ENCODE measurements at places on chromosomes 3 and 15.

DNA sequence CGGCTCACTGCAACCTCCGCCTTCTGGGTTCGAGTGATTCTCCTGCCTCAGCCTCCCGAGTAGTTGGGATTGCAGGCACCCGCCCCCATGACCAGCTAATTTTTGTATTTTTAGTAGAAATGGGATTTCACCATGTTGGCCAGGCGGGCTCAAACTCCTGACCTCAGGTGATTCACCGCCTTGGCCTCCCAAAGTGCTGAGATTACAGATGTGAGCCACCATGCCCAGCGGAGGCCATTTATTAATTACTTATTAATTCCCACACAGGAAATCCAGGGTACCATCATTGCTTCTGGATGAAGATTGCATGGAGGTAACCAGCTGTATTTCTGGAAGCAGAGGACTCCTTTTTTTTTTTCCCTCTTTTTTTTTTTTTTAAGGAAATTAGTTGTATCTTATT, 37.8 kb downstream of the MAP4 start:
- DNase-seq: no peak

GRCh38 chr15:70438776-70439175, 324.6 kb downstream of the UACA start:
- no peak for DNase-seq

DNA sequence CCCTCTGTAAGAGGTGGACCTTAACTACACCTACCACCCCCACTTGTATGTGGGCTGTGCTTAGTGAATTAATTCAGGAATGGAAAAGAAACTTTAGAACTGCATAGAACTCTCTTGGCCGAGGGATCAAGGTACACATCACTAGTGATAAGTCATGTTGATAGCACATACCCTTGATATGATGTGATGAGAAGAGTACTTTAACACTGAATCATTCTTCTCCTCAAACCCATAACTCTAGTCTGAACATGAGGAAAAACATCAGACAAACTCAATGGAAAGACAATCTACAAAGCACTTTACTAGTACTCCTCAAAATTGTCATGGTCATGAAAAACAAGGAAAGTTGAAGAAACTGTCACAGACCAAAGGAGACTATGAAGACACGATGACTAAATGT, 87.6 kb downstream of the P2RY1 start:
- DNase-seq: no peak

GRCh38 chr3:32334675-32335074, 57.0 kb upstream of the CMTM7 start:
- DNase-seq: peak; percentile 57

- no peak for DNase-seq
Observed at GRCh38 chr3:30393079-30393478, 213.3 kb upstream of the TGFBR2 start.

DNA sequence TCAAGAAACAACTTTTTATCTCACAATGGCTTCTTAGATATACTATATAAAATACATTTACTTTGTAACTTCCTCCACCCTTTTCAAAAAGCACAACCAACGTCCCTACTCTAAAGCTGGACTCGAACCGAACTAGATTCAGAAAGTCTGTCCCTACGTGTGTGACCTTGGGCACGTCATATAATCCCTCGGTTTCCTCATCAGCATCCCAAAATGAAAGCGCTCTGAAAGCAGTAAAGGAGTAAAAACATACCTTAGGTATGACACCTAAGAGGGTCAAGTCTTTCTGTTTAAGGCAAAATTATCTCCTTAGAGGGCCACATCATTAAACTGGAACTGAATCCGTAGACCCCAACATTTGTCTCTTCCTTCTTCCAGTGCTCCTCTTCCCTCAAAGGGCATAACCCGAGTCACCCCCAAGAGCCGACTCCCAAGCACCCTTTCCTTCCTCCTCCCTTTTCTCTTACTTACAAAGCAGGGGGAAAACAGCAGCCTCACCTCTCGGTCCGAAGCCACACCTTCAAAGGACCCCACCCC, 663 bp downstream of the PDCD10 start:
- DNase-seq: no peak

DNA sequence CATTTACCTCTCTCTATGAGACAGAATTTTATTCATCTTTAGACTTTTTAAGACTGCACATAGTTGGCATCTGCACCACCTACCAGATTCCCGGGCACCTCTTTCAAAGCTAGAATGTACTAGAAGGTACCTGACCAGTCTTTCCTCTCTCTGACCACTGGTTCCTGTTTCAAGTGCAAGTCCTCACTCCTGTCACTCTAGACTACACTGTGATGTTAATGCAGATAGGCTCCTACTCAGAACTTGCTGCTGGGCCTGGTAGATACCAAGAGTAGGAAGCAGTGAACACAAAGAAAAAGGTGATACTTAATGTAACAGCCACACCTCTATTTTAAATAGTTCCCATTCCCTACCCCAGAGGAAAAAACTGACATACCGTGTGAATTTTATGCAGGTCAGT, 8.1 kb upstream of the TCAIM start:
- no peak for DNase-seq

- DNase-seq: no peak
Observed at GRCh38 chr3:7709376-7710082, 792.1 kb upstream of the LMCD1 start.

- no peak for DNase-seq
Observed at GRCh38 chr3:154819491-154819890, 260.6 kb upstream of the MME start.

DNA sequence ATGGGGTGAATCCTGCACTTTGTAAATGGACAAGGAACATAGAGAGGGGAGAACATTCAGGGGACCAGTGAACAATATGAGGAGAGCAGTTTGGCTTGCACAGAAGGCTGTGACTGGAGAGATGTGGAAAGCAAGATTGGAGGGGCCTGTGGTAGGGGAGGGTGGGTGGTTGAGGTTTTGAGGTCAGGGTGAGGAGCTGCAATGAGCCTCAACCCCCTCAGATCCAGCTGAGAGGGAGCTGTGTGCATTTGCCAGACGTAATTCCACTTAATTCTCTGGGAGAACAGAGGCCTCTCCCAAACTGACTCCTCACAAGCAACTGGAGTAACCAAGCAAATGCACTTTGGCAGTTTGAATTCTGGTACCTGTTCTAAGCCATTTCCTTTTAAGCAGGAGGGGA, 253.1 kb upstream of the TRIM42 start:
- no peak for DNase-seq

DNA sequence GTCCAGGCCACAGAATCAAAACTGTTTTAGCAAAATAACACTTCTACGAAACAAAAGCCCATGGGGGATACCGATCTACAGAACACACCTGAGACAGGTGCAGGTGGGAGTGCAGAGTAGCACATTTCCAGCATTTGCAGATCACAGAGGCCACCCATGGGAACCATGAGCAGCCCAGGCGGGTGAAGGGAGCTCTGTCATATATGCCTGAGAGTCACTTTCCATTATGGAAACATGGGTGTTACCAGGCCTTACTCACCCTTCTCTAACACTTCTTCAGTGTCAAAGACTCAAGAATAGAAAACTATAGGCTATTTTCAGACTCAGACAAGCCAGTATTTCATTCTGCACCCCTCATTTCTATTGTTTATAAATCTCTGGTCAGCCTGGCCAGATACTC, 3.5 kb downstream of the PLA1A start:
- DNase-seq: no peak

DNA sequence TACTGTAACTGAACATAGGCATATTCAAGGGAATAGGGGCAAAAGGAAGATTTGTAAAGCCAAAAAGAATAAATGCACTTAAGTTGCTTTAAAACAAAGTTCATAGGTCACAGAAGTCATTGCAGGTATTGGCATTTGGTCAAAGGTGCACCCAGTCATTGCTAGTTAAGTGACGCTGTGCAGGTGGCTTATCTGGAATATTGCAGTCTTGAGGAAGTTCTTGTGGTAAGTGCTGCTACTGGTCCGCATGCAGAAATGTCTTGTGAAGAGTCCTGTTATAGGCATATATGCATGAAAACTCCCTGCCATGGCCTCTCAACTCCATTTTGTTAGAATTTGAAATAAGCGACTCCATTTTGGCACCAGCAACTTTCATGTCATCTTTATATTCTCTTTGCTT, 293.1 kb downstream of the GBE1 start:
- no peak for DNase-seq

GRCh38 chr15:63599401-63600000, 2.3 kb downstream of the FBXL22 start:
- DNase-seq: no peak

DNA sequence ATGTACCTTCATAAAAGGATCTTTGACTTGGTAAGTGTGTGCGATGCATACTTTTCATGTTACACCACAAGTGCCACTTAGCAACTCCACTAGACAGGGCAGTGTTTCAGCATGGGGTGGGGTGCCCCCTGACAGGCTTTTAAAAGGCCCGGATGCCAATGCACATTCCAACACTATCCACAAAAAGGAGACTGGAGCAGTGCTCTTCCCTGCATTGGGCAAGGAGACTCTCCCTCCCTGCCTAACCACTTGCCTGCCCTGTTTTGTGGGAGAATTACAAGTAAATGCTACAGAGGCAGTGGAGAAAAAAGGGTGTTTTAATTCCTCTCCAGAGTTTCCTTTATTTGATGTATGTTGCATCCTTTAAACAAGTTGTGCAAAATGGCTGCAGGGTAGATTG, 1.7 kb upstream of the RARB start:
- DNase-seq: no peak

DNA sequence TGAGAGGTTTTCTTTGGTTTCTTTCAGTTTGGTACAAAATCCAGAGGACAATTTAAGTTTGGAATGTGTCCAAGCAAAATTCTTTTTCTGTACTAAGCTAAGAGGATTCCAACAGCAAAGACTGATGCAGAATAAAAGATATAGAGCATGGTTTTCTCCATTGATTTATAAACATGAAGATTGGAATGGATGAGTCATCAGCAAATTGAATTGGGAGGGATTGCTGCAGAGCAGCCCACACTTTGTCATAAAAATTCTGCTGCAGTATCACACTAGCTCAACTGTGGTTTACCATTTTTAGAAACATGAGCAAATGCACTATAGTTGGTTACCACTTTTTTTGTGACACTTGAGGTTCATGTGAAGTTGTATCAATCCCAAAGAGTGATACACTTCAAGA, 16.1 kb upstream of the LARP6 start:
- DNase-seq: no peak

- no peak for DNase-seq
Observed at GRCh38 chr15:93527374-93528050, 438.5 kb upstream of the RGMA start.

- no peak for DNase-seq
Observed at GRCh38 chr15:37102305-37103162, 2.2 kb upstream of the MEIS2 start.

GRCh38 chr3:186261638-186262037, 100.4 kb downstream of the DGKG start:
- DNase-seq: no peak

DNA sequence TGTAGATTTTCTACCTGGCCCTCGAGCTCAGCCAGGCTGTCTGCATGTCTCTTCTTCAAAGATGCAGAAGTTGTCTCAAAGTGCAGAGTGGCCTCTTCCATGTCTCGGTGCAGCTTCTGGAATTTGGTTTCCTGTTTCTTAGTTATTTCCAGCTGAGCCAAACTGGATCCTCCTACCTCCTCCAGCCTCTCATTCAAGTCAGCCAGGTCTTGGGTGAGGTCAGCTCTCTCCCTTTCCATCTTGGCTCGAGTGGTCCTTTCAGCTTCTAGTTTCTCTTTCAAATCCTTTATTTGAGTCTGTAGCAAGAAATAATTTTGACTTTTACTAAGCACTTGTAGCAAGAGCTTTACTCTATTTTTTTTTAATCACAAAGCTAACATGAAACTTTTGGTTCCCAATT, 81.8 kb downstream of the MYH15 start:
- no peak for DNase-seq

DNA sequence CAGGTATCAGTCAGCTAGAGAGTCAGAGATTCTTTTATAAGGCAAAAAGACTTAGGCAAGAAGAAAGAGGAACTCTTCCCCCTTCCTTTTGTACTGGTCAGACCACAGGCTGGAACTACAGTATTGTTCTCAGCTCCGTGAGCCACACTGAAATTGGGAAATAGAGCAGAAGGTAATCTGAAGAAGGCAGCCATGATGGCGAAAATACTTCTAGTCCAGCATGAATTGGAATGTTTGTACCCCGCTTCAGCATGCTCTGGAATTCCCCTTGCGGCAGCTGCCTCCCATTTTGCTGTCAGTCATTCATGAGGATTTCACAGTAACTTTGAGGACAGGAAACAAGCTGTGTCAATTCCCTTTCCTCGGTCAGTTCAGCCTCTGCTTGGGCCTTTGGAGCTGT, 96.2 kb downstream of the CORO2B start:
- DNase-seq: no peak

DNA sequence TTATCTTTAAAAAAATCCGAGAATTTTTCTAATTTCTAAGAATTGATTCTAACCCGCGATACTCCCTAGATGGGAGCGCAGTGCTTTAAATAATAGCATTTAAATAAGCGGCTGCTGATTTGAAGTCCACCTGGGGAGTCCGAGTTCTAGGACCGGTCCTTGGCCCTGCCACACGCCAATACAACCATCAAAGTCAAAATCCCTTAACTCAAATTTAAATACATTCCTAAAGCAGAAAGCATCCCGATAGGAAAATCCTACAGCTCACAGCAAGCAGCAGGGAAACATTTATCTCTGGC, 508 bp upstream of the ECT2 start:
- DNase-seq: no peak

Measured in activated T-cell treated with anti-CD3 and anti-CD28 coated beads for 1 hour (primary cell).